NCI-H82 (cell line): ENCODE measurements at places on chromosomes 2 and 18.

DNA sequence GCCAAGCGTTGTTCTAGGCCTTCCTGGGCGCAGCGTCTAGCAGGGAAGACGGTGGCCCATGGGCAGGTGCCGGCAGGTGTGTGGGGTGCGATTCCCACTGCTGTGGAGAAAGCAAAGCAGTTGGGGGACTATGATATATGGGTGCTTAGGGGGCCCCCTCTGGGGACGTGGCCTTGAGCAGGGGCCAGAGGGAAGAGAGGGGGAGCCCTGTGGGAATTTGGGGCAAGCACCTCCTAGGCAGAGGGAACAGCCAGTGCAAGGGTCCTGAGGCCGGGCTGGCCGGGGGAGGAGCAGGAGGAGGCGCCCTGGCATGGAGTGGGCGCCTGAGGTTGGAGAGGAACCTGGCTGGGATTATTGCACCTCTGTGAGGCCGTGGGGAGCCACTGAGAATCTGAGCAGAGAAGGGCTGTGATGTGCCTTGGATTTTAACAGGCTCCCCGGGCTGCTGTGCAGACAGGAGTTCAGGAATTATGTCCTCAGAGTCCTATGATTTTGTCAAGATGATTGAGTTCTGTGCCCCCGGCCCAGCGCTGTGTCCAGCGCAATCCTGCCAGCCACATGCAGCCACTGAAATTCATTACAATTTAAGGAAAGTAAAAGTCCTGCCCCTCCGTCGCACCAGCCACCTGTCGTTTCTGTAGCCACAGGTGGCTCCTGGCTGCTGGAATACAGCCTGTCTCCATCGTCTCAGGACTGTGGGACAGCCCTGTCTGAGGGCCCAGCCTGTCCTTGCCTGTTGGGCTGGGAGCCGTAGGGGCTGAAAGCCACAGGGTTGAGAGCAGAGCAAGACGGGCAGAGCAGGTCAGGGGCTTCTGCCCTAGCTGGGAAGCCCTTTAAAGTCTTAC is 9.1 kb upstream of the KLHL30 start:
- DNase-seq, result no peak

GRCh38 chr2:181656450-181657291 is at the start of gene CERKL:
Gene CERKL (minus strand): TSS chr2:181657105. CDS start chr2:181657006, 99 bp downstream.
- DNase-seq, result peak; percentile 34

- DNase-seq, result no peak
Measured at GRCh38 chr2:218285604-218286003, 6.7 kb downstream of the TMBIM1 start.

- no peak for DNase-seq
Measured at GRCh38 chr18:23320709-23321236, 132.3 kb upstream of the RIOK3 start.

DNA sequence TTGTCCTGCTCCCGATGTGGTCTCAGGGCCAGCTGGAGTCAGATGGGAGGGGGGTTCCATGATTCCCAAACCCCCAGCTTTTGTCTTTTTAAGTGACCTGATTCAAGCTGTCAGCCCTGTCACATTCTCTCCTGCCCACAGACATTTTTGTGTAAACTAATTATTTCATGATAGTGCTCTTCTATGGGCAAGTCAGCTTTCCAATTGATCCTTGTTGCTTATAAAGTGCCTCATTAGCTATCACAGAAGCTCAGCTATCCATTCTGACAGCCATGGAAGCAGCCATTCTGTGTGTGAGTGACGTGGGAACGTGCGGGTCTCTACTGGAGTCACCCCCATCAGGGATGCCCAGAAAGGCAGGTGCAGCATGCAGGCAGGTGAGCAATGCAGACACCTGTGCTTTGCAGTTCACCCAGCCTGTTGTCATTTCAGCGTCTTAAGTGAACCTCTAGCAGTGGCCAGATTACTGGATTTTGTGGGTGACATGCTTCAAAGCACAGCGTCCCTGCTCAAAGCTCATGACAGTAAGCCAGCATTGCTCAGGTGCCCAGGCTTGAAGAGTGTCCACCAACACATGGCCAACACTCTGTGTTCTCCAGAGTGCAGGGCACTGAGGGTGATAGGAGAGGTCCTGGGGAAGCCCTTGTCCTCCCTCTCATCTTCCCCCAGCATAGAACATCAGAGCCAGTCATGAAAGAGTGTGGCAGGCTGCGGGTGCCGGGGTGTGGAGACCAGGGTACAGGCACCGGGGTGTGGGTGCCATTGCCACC is 162.1 kb upstream of the SH3BP4 start:
- no peak for DNase-seq

GRCh38 chr2:211132046-211132445 is 575.6 kb downstream of the CPS1 start:
- DNase-seq, result no peak

- peak; percentile 48 for DNase-seq
Measured at GRCh38 chr2:11099122-11100065, 55.9 kb upstream of the SLC66A3 start.

GRCh38 chr2:98580656-98581284 is 27.5 kb downstream of the COA5 start:
- no peak for DNase-seq

DNA sequence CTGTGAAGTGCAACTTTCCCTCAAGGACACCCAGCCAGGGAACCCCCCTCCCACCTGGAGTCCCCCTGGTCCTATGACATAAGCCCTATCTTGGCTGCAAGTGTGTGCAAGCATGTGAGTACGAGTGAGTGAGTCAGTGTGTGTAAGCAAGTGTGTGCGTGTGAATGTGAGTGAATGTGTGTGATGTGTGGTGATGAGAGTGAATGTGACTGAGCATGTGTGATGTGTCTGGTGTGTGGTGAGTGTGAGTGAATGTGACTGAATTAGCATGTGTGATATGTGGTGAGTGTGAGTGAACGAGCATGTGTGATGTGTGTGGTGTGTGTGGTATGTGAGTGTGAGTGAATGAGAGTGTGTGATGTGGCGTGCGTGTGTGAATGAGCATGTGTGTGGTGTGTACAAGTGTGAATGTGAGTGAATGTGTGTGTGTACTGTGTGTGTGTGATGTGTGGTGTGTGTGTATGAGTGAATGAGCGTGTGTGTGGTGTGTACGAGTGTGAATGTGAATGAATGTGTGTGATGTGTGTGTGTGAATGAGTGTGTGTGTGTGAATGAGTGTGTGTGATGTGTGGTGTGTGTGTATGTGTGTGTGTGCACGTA is 68.8 kb upstream of the SMAD7 start:
- DNase-seq, result no peak

DNA sequence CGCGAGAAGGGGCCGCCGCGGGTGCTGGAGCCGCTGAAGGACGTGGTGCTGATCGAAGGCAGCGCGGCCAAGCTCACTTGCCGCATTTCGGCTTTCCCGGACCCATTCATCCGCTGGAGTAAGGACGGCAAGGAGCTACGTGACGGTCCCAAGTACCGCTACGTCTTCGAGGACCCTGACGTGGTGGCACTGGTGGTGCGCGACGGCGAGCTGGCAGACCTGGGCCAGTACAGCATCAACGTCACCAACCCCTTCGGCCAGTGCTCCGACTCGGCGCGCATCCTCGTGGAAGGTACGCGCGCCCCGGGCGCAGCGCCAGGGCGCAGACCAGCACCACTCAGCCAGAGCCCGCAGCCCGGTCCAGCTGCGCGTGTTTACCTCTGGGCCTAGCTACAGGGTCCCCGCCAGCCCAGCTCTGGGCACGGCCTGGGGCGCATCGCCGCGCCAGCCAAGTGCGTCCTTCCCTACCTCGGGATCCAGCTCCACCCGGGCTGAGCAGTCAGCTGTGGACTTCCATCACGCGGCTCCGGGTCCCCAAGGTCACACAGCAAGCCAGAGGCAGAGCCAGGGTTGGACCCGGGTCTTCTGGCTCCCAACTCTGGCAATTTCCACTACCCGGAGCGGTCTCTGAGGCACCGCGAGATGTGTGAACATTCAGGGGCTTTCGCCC is 1.7 kb upstream of the GMPPA start:
- DNase-seq, result no peak

DNA sequence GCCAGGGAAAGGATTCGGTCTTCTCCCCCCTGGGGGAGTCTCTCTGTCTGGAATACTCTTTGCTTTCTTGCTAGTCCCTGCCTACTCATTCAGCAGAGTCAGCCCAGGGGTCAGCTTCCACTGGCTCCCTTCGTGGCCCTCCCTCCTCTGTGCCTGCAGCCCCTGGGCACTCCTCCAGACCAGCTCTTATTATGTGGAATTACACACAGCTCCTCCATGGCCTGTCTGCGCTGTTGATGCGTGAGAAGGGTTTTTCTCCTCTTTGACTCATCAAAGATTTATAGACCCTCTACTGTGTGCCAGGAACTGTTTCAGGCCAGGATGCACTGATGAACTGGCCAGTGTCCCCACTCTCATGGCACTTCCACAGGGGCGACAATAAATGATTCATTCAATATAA is 44.4 kb downstream of the ST8SIA5 start:
- DNase-seq, result no peak

DNA sequence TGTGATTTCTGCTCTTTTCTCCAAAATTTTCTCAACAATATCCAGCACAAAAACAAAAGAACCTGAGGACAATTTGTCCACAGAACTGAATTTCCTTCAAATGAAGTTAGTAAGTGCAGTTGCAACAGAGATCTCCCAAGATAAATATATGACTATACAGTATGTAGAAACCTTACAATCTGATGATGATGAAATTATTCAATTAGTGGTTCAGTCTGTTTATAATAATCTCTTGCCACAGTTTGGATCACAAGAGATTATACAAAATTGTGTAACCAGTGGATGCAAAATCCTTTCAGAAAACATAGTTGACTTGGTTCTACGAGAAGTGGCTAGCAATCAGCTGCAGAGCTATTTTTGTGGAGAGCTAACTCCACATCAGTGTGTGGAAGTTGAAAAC is 68.7 kb downstream of the FSIP2 start:
- DNase-seq, result no peak

GRCh38 chr2:74493546-74493945 is 5.9 kb downstream of the LBX2 start:
- DNase-seq, result no peak

- no peak for DNase-seq
Measured at GRCh38 chr2:20196053-20196656, 28.8 kb downstream of the SDC1 start.

- no peak for DNase-seq
Measured at GRCh38 chr18:63247926-63248325, 71.6 kb downstream of the BCL2 start.

- no peak for DNase-seq
Measured at GRCh38 chr2:226274143-226274542, 525.5 kb downstream of the IRS1 start.

DNA sequence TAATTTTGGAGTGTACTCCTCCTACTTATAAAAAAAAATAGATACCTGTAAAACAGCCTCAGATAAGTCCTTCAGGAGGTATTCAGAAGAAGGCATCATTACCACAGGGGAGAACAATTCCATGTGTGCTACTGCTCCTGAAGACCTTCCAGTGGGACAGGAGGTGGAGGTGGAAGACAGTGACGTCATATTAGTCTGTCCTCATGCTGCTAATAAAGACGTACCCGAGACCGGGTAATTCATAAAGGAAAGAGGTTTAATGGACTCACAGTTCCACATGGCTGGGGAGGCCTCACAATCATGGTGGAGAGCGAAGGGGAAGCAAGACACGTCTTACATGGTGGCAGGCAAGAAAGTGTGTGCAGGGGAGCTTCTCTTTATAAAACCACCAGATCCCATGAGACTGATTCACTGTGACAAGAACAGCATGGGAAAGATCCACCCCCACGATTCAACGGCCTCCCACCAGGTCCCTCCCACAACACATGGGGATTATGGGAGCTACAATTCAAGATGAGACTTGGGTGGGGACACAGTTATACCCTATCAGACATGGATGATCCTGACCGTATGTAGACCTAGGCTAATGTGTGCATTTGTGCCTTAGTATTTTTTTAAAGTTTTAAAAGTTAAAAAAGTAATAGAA is 98.4 kb downstream of the NDUFA10 start:
- no peak for DNase-seq

GRCh38 chr18:70299393-70299792 is 10.5 kb downstream of the SOCS6 start:
- no peak for DNase-seq

GRCh38 chr2:35741556-35741955 is 614.0 kb upstream of the CRIM1 start:
- no peak for DNase-seq

DNA sequence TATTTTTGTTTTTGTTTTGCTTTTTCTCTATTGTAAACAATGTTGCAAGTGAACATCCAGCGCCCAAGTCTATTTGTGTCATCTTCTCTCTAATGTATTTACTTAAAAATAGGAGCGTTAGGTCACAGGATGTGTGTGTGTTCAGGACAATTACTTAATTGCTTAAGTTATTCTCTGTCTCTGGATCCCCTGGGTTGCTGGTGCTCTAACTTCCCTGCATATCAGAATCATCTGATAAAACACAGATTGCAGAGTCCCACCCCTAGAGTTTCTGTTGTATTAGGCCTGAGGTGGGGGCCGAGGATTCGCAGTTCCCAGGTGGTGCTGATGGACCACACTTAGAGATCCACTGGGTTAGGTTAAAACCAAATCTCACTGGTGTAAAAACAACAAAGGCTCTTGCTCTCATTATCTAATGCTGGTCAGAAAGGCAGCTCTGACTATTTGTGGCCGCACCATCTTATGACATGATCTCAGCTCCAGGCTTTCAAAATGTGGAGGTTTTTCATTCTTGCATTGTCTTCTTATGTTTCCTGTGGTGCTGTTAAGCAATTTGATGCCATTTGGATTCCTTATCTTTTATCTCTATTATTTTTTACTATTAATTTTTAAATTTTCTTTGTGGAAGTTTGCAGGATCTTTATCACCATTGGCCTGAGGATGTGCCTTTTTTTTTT is 87.7 kb downstream of the CLIP4 start:
- no peak for DNase-seq

DNA sequence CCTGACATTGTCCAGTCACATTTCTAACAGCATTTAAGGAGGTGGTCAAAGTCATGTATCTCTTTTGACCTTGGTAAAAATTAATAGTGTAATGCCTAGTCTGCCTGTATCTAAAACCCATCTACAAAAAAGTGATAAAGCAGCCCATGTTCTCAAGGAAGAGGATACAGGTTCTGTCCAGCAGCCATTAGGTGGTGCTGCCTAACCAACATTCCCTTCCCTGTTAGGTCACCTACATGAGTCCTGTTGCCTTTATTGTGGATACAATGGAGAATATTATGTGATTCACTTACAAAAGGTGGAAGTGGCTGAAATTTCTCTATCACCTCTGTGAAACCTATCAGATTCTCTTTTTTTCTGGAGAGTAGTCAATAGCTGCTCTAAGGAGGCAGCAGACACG is 52.5 kb downstream of the AQP4 start:
- DNase-seq, result peak; percentile 81

DNA sequence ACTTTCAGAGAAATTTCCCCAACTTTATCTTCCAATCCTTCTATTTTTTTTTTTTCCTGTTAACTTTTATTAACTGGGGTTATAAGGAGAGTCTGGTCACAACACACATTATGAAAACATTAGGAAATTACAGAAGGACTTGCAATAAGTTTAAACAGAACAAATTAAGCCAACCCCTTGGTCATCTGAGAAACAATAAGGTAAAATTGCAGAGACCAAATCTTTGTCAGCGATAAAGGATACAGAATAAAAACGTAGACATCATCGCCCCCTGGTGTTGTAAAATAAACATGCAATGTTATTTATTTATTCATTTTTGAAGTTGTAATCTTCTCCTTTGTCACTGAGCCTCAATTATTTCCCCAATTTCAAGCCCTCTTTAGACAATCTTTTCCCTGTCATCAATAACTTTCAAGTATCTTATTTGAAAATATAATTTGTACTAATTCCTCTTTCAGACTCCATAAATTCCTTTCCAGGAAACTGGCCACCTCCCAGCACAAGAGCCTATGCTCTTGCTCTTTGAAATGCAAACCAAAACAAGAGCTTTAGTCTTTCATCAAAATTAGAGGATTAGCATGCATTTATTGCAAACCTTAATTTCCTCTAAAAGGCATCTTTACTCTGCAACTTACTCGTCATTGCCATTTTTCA is 19.5 kb downstream of the G6PC2 start:
- DNase-seq, result peak; percentile 77
